ENCODE measurements at places on chromosomes 5 and 9. TPM values are rescaled to one million over a fixed set of nuclear protein-coding genes. Genes with fewer than 3 reads are reported as not detected.

DNA sequence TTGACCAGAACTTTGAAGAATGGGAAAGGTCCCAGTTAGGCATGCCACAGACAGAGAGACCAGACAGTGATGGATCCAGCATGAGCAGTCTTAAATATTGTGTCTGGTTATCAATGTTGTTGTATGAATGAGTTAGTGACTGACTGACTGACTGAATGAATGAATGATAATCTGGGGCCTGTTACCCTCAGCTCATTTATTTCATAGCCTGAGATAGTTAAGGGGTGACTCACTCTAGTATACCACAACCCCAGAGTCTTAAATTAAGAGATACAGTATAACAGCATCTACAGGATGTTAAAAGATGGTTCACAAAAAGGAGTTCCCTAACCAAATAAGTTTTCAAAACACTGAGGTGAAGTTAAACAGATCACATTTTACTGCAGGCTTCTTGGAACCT lies 133.5 kb downstream of the SGCD start:
- no peaks in the 10 kb centered on the region for H3K36me3 ChIP-seq
- DNase-seq = no peak
- H3K4me1 ChIP-seq = no peaks in the 10 kb centered on the region
- H3K27ac ChIP-seq = no peak overlapping the region
- H3K4me3 ChIP-seq = no peak overlapping the region
- H3K27me3 ChIP-seq = no peaks in the 10 kb centered on the region

DNA sequence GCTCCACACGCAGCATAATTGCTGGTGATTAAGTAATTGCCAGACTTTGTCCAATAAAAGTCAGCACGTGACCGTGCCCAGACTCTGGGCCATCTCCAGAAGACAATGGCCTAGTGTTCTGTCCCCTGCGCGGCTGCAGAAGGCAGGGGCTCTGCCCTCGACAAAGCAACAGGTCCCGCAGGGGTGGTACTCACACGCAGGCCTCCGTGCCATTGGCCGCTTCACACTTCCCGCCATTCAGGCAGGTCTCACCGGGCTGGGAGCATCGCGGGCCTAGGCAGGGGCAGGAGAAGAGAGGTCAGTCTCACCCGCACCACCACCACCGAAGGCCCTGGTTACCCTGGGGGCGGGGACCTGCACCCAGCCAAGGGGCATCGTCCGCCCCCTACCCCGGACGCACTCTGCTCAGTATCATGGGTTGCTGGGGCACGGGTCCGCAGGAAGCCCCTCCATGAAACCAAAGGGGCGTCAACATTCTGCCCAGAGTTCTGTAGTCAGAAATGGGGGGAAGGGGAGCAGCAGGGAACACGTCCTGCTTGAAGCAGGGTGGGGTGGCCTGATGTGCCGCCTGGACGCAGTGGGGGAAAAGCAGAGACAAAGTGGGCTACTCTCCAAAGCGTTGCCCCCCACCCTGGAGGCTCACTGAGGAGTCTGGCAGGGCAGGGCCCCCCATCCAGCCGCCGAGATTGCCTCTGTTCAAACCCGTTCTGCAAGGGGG lies 1.9 kb downstream of the NOTCH1 start:
- H3K36me3 ChIP-seq = no peaks in the 10 kb centered on the region
- H3K27me3 ChIP-seq = peaks cover 7% of the 10 kb centered on the region
- H3K27ac ChIP-seq = no peak overlapping the region
- no peak for DNase-seq
- H3K4me1 ChIP-seq = peaks cover 30% of the 10 kb centered on the region

IQGAP2 gene
- total RNA-seq = not detected

- H3K27ac ChIP-seq = no peak overlapping the region
- no peaks in the 10 kb centered on the region for H3K4me1 ChIP-seq
- H3K36me3 ChIP-seq = no peaks in the 10 kb centered on the region
- no peak overlapping the region for H3K4me3 ChIP-seq
- no peaks in the 10 kb centered on the region for H3K27me3 ChIP-seq
- no peak for DNase-seq
These were observed 233.6 kb upstream of the IRX1 start for GRCh38 chr5:3361811-3362605.

SVEP1 gene
- total RNA-seq = not detected

SLC45A2 gene
- total RNA-seq = not detected

HMCN2 gene
- total RNA-seq = not detected

DNA sequence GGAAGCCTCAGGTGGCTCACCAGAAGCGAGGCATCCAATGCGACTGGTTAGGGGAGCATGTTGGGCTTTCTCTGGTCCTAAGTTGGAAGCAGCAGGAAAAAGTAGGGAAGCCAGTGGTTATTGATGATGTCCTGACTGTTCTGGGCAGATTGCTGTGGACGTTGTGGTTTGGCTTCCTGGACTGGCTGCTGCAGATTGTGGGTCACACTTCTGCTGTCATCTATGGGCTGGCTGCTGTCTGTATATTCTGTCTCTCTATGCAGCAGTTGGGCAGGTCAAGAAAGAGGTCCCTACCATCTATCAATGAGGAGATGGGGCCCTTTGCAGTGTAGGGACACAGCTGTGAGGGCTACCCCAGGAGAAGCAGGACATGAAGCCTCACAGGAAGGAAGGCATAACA lies 13.5 kb upstream of the MARCHF6 start:
- no peaks in the 10 kb centered on the region for H3K36me3 ChIP-seq
- H3K27ac ChIP-seq = no peak overlapping the region
- H3K4me3 ChIP-seq = no peak overlapping the region
- no peaks in the 10 kb centered on the region for H3K27me3 ChIP-seq

- H3K4me1 ChIP-seq = no peaks in the 10 kb centered on the region
- no peak overlapping the region for H3K4me3 ChIP-seq
- H3K36me3 ChIP-seq = no peaks in the 10 kb centered on the region
- no peak overlapping the region for H3K27ac ChIP-seq
- no peak for DNase-seq
- no peaks in the 10 kb centered on the region for H3K27me3 ChIP-seq
These were observed 13.1 kb downstream of the TSSK1B start for GRCh38 chr5:113421693-113422092.

G3BP1 gene
- 130 TPM for total RNA-seq

DNA sequence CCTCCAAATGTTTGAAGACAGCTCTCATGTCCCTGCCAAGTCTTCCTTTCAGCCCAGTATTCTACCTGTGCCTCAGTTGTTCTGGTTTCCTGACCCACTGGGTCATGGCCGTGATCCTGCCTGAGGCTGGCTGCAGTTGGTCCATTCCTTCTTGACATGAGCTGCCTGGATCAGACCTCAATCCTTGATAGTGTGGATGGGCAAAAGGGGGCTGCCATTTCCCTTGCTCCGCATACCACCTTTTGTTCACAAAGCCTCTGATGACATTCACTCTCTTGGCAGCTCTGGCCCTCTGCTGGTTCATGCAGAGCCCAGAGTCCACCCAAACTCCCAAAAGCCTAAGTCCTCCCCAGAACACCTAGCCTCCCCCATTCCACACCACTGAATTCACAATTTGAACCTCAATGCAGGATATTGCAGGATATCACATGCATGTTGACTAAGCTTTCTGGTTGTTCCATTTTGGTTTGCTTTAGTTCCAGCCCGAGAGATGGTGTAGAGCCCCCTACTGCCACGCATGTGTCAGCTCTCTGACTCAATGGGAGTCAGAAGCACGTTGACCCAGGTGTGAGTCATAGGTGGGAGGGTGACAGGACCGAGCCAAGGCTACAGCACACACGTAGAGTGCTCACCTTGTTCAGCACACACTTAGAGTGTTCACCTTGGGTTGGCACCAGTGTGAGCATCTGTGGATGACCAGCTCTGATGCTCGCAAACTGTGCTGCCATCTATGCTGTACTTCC lies 137.2 kb downstream of the MTX3 start:
- no peaks in the 10 kb centered on the region for H3K36me3 ChIP-seq
- H3K27me3 ChIP-seq = no peaks in the 10 kb centered on the region
- H3K27ac ChIP-seq = no peak overlapping the region
- DNase-seq = no peak
- no peak overlapping the region for H3K4me3 ChIP-seq

GRCh38 chr9:127187231-127187956 lies 65.0 kb upstream of the ANGPTL2 start:
- no peaks in the 10 kb centered on the region for H3K36me3 ChIP-seq
- DNase-seq = no peak
- H3K4me1 ChIP-seq = peaks cover 5% of the 10 kb centered on the region
- H3K27ac ChIP-seq = no peak overlapping the region
- H3K27me3 ChIP-seq = no peaks in the 10 kb centered on the region
- H3K4me3 ChIP-seq = no peak overlapping the region

GRCh38 chr5:1656271-1656975 lies 132.7 kb upstream of the LPCAT1 start:
- H3K4me1 ChIP-seq = peaks cover 31% of the 10 kb centered on the region
- H3K4me3 ChIP-seq = no peak overlapping the region
- no peaks in the 10 kb centered on the region for H3K36me3 ChIP-seq
- no peak for DNase-seq
- no peak overlapping the region for H3K27ac ChIP-seq
- no peaks in the 10 kb centered on the region for H3K27me3 ChIP-seq

NDST1 gene
- total RNA-seq = 8.4 TPM

Measured in Karpas-422 (cell line).